AG10803 (cell line): ENCODE measurements at places on chromosomes 6 and 20.
A peak's percentile ranks its signal among the peaks of the same experiment; 100 is the strongest.

GRCh38 chr6:31349301-31349700, 7.7 kb downstream of the HLA-B start:
- DNase-seq, result no peak

- DNase-seq, result no peak
These were observed 292.6 kb upstream of the SPTLC3 start for GRCh38 chr20:12715991-12716680.

DNA sequence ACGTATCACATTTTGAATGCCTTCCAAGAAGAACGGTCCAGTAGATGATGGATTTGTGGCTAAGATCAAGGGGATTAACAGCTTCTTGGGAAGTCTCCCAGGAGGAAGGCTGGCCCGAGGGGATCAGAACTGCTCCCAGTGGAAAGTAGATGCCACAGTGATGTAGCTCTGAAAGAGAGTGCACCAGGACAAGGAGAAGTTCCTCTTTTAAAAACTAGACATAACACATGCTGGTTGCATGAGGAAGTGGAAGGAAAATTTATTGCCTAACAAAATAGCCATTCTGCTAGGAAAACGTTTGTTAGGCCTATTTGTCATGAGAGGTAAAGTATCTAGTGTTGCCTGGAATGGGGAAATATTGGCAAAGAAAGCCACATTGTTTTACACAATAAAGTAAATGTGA, 87.8 kb downstream of the CDH26 start:
- DNase-seq, result peak; percentile 84

- DNase-seq, result no peak
These were observed 36.8 kb upstream of the DDR1 start for GRCh38 chr6:30847421-30847970.

DNA sequence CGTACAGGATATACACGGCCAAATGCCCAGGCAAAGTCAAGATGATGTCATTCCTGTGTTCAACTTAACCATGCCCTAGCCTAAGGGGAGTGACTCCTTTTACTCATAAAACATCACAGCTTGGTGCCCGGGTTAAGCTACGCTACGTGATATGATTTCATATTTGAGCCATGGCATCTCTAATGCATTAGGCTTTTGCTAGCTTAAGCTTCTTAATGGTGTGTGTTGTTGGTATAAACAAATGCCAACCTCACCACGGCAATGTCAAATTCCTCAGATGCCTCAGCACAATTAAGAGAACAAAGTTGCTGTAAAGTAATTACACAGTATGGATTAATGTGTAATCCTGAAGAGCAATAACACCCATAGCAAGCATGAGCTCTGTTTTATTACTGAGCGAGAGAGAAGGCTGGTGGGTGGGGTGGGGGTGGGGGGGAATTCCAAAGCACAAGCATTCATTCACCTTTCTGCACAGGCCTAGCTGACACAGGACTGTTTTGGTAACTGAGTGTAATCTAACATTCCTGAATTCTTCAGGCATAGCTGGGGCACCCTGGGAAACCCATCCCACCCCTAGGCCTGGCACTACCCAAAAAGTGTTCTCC, 44.7 kb upstream of the CNKSR3 start:
- DNase-seq, result peak; percentile 3

- DNase-seq, result no peak
These were observed 55.9 kb downstream of the COL11A2 start for GRCh38 chr6:33136310-33136900.

DNA sequence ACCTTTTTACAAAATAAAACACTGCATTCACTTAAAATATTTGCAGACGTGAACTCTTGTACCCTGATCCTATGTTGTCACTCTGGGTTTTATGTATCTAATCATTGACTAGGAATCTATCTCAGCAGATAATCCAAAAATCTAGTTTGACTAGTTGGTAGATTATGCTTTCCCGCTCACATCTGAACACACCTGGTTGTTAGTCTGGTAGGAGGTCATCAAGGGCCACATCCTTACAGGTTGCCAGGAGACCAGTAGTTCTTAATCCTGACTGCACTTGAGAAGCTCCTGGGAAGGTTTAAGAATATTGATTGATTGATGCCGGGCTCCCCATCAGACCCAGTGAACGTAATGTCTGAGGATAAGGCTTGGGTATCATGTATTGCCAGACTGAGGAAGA, 104.4 kb downstream of the MTHFD1L start:
- no peak for DNase-seq

- no peak for DNase-seq
These were observed 207.7 kb downstream of the PREX1 start for GRCh38 chr20:48620154-48620506.

DNA sequence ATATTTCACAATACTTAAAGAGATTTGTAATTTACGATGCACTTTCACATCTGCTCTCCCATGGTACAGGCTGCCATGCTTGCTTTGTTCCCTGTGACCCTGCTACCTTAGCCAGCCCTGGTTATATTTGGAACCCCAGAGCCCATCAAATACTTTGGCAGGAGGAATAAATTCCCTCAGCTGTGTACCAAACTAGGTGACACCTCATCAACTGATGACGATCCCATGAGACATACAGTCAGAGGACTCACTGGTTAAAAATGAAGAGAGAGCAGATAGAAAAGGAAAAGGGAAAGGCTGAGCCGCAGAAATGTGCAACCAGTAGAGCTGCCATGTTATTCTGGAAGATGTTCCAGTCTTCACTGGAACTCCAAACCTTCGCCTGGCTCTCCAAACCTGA, 120.0 kb downstream of the SIM1 start:
- DNase-seq, result peak; percentile 58

- peak; percentile 92 for DNase-seq
These were observed 68.3 kb upstream of the TMEM244 start for GRCh38 chr6:129929433-129929832.

- DNase-seq, result peak; percentile 43
These were observed 433.2 kb downstream of the CD83 start for GRCh38 chr6:14550822-14551221.

GRCh38 chr6:107655245-107655644, 165.3 kb downstream of the SOBP start:
- DNase-seq, result no peak

- DNase-seq, result no peak
These were observed 91.3 kb downstream of the RPP40 start for GRCh38 chr6:4912559-4912958.

DNA sequence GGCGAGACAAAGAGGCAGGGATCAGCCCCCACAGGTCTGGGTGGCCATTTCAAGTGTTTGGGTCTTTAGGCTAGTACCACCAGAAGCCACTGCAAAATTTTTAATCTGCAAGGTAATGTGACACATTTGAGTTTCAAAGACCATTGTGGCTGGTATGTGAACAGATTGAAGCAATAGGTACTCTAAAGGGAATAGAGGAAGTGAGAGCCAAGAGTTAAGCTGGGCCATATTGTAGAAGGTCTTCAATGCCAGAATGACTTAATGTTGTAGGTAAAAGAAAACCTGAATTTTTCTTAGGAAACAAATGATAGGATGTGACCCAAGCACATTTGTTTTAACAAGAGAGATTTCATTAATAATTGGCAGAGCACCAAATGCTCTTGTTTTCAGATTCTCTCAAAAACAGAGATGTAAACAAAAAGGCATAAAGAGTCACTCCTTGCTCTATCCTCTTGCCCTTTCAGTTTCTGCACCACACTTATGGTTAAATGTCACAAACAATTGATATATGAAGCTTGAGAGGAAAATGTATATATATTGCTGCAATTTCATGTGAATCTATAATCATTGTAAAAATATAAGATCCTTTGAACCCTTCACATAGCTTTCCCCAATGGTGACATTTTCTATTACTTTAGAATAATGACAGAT, 307.1 kb upstream of the PLN start:
- DNase-seq, result no peak

GRCh38 chr6:144528743-144529425, 243.7 kb downstream of the UTRN start:
- DNase-seq, result peak; percentile 29

GRCh38 chr20:50520222-50520880, 10.2 kb downstream of the PTPN1 start:
- DNase-seq, result no peak

DNA sequence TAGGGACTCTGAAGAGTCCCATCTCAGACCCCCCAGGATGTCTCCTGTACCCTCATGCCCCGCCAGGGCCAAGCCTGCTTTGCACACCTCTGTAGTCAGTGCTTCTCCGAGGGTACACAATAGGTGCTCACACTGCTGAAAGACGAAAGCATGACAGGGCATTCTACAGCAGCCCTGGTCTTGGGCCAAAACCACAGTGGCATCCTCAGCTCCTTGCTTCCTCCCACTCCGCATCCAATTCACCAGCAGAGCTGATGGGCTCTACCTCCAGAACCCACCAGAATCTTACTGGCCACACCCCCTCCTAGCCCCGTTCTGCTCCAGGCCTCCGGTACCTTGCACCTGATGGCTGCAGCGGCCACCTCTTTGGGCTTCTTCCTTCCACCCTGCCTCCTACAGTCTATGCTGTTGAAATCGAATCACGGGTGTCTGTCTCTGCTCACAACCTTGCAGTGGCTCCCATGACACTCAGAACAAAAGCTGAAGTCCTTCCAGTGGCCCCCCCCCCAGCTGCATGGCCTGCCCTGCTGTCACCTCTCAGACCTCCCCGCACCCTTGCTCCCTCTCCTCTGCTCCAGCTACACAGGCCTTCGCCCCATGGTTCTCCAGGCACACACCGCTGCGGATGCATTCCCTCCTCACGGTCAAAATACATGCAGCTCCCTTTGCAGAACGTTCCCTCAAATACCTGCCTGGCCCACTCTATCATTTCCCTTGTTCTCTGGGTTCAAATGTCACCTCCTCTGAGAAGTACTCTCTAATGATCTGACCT, 1.2 kb downstream of the ANGPT4 start:
- DNase-seq, result peak; percentile 21

DNA sequence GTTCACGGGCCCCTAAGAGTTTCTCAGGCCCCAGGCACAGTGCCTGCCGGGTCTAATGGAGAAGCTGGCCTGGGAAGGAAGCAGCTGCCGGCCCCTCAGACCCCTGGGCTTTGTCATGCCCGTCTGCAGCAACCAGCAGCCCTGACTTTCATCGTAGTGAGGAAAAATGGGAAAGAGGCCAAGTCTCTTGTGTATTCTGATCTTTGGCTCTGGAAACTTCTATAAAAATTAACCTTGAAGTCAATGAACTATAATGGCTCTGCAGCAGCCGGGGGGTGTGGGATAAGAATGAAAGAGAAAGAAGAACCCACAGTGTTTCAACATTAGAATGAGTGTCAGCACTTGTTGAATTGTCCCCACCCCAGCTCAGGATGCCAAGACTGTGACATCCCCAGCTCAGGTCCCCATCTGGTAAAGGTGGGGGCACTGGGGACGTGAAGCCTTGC, 12.9 kb downstream of the TGM2 start:
- no peak for DNase-seq

GRCh38 chr20:37152284-37152683, 26.8 kb upstream of the RPN2 start:
- no peak for DNase-seq

DNA sequence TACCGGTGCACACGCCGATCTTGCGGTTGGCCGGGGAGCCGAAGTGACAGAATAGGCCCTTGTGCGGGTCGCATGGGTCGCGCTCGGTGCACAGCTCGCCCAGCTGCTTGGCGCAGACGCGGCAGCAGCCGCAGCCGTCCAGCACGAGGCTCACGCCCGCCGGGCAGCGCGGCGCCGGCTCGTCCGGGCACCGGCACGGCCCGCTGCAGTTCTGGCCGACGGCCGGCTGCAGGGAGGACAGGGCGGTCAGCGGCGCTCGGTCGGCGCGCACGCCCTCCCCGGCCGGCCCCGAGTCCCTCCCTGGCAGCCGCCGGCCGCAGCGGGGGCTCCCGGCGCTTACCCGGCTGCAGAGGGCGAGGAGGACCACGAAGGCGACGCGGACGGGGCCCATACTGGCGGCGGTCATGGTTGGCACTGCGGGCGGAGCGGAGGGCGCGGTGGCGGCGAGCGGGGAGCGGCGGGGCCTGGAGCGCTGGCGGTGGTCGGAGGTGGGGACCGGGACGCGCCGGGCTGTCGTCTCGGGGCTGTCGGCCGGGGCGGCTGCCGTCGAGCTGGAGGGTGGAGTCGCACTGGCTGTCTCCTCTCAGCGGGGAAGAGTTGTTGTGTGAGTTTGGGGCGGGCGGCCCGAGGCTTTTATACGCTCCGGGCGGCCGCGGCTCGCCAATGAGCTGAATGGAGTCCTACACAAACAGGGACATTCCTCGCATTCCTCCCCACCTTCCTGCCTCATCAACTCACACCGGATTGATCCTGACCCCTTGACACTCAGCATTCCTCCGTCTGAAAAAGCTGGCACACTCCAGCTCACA, at the start of gene CCN2:
Gene CCN2, minus strand, starts transcription at position 606 of the 809 bp plus-strand sequence. Its CDS starts 200 bp downstream, at position 406.
- peak; percentile 100 for DNase-seq

DNA sequence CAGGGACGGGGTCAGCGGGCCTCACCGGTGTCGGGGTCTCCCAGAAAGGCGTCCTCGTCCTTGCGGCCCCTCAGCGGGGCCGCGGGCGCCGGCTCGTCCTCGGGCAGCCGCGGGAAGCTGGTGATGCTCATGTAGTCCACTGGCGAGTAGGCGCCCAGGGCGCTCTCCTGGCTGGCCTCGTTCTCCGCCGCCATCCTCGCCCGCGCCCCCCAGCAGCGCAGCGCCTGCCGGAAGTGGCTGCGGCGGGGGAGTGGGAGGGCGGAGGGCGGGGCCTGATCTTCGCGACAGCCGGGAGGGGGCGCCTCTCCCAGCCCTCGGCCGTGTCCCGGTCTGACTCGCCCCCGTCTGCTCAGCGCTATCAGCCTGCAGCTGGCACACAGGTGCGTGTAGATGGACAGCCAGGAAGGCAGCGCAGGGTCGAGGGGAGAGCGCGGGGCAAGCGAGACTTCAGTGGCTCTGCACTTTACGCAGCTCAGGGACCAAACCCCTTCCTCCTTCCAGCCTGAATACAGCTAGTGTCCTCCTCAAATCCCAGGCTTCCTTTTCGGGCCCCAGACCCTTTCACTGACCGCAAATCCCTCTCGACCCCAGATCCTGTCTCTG, at the start of gene GGT7:
Gene GGT7, minus strand, starts transcription at position 235 of the 603 bp plus-strand sequence. Its CDS starts 41 bp downstream, at position 194.
- DNase-seq, result peak; percentile 69

DNA sequence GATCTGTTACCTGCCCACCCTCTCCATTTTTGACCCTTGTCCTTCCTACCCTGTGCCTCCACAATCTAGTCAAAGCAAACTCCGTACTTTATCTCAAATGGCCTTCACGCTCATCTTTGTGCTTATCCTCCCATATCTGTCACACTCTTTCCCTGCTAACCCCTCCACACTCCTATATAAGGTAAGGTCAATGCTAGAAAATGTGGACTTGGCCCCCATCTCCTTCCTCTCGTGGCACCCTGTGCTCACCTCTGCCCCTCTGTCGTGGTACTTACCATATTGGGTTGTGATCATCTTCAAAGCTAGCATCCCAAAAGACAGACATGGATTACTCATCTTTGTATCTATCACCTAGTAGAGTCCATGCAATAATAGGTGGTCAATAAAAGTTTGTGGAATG, 127.6 kb upstream of the FOXQ1 start:
- DNase-seq, result no peak

- peak; percentile 44 for DNase-seq
These were observed 7.1 kb upstream of the TCP11 start for GRCh38 chr6:35148167-35148741.

GRCh38 chr6:120965814-120966213, 368.5 kb downstream of the TBC1D32 start:
- no peak for DNase-seq
